CD8-positive, alpha-beta memory T cell (primary cell): ENCODE measurements at places on chromosomes 13 and 19.
A peak's percentile ranks its signal among the peaks of the same experiment; 100 is the strongest.

- no peak for DNase-seq
These were observed 532.9 kb downstream of the SLITRK6 start for GRCh38 chr13:85266331-85266730.

- no peak for DNase-seq
These were observed 61.5 kb upstream of the TDRD3 start for GRCh38 chr13:60335531-60335930.

DNA sequence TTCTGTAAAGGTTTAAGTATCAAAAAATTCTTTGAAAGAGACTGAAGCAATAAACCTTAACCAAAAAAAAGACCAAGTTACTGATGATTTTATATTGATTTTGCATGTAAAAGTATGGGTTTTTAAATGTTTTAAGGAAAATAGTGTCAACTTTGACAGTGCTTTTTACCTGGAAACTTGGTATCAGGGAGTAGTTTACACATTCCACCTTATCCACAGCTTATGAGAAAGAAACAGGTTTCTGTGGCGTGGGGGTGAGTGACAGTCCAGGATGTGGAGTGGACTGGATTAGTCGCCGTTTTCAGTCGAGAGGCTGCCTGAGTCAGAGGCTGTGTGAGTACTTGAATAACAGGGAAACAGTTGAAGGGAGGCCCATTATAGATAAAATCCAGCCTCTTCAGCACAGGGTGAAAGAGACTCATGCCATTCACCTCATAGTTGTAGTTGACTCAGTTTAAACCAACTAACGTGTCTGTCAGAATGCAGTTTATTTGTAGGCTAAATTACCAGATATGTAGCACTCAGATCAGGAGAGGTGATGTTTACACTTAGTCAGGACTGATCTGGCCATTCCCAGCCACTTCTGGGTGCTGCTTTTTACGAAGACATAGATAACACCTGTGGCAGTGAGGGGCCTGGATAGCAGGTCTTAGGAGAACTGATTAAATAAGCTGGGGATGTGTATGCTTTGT lies 595 bp upstream of the GPR183 start:
- DNase-seq = peak; percentile 33

GRCh38 chr19:38134540-38135149 lies 89.4 kb downstream of the DPF1 start:
- no peak for DNase-seq

- no peak for DNase-seq
These were observed 3.0 kb downstream of the PTOV1 start for GRCh38 chr19:49853852-49854377.

GRCh38 chr13:74046431-74046830 lies 87.8 kb downstream of the KLF12 start:
- DNase-seq = no peak

DNA sequence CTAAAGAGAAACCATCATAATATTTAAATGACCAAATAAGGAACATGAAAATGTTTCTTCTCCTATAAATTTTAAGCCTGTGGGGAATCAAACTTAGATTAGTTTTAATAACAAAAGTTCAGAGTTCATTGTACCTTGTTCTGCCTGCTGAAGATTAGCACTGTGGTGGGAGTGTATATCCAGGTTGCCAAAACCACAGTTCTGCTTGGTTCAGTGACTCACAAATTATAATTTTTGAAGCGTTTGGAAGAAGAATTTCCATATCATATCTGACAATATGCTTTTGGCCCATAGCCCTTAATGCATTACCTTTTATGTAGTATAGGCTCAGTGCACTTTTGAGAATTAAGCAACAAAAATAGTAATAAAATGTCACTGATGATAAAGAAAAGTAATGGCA lies 545.2 kb downstream of the GPC6 start:
- no peak for DNase-seq

- peak; percentile 62 for DNase-seq
These were observed 7.3 kb downstream of the SGTA start for GRCh38 chr19:2775556-2776430.

GRCh38 chr13:28697441-28697840 lies 21.3 kb downstream of the SLC46A3 start:
- DNase-seq = no peak

DNA sequence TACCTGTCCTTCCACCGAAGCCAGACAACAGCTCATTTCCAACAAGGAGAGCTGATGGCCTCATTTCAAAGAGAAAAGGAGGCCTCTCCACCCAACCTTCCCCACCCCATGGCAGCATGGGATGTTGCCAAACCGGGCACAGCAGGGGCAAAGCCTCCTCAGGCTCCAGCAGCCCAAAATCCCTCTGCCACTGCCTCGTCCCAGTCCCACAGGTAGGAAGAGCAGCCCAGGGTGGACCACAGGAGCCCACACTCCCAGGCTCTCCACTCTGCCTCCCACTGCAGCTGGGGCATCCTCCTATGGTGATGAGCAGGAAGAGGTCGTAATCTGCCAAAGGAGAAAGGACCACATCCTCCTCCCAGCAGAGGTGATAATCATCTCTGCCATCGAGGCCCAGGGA lies 50.9 kb downstream of the PEPD start:
- no peak for DNase-seq

GRCh38 chr13:113373811-113374485 lies 10.0 kb upstream of the GRTP1 start:
- no peak for DNase-seq

GRCh38 chr13:72864142-72865011 lies 82.4 kb downstream of the PIBF1 start:
- no peak for DNase-seq

- DNase-seq = no peak
These were observed 73.5 kb downstream of the PDS5B start for GRCh38 chr13:32659736-32660135.

DNA sequence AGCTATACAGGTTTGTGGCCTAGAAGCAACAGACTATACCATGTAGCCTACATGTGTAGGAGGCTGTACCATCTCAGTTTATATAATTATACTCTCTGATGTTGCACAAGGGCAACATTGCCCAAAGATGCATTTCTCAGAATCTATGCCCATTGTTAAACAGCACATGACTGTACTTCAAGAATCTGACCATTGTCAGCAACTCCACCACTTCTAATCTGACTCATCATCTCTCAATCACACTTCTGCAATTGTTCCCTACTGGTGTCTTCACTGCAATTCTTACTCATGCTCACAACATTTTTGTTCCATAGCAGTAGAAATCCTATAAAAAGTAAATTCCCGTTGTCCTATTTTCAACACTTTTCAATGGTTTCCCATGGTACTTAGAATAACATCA lies 63.9 kb upstream of the ATXN8OS start:
- DNase-seq = no peak

GRCh38 chr13:33087091-33087490 lies 70.9 kb downstream of the KL start:
- DNase-seq = no peak

GRCh38 chr19:33670398-33670797 lies 48.6 kb downstream of the CHST8 start:
- no peak for DNase-seq

- no peak for DNase-seq
These were observed 20.3 kb downstream of the ACTN4 start for GRCh38 chr19:38667661-38668171.

- DNase-seq = no peak
These were observed 466.4 kb upstream of the ARGLU1 start for GRCh38 chr13:107034236-107034872.

DNA sequence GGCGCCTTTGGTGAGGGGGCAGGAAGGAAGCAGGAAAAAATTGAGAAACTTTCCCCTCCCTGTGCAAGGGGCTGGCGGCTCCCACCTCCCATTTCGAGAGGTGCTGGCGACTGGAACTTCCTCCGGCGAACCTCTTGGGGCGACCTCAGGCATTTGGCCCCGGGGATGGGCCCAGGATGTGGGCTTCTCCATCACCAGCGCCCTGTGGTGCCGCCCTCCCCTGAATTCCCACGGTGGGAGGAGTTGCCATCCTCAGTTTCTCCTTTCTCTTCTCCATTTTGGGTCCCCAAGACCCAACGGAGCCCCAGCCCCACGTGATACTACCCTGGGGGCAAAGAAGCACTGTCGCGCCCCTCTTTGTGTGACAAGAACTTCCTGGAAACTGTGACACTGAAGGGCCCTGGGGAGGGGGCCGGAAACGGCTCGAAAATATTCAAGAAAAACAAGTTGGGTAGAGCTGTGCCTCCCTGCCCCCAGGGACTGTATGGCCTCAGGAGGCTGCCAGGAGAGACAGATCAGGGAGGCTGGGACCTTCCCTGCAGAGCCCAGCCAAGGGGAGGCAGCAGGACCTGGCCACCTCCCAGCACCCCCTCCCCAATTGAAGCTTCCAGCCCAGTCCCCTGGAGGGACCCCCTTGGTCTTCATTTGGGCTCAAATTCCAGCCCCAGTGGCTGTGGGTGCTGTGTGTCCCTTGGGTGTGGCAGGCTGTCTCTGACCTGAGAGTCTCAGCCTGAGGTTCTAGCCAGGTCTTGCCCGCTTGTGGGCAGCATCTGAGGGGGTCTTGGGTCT lies 16.2 kb upstream of the AP1M2 start:
- DNase-seq = peak; percentile 66

GRCh38 chr13:22773465-22773864 lies 407.3 kb upstream of the SGCG start:
- no peak for DNase-seq

- DNase-seq = no peak
These were observed 74.2 kb downstream of the CDK8 start for GRCh38 chr13:26327940-26328725.

- no peak for DNase-seq
These were observed 3.9 kb upstream of the GSK3A start for GRCh38 chr19:42246143-42246921.

DNA sequence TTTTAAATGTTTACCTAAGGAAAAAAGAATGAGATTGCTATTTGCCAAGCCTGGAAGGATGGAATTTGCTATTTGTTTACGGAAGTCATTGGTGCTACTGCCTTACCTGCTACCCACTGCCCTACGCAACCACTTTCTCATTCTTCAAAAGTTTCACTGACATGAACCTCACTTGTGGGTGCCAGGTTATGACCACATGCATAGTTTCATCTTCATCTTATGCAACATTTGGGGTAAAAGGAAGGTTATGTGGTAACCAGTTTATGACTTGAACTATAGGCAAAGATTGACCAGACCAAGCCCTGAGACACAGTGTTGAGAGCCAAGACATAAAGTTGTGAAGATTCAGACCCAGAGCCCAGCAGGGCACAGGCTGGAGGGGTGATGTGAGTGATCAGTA lies 142.5 kb downstream of the LACC1 start:
- no peak for DNase-seq

DNA sequence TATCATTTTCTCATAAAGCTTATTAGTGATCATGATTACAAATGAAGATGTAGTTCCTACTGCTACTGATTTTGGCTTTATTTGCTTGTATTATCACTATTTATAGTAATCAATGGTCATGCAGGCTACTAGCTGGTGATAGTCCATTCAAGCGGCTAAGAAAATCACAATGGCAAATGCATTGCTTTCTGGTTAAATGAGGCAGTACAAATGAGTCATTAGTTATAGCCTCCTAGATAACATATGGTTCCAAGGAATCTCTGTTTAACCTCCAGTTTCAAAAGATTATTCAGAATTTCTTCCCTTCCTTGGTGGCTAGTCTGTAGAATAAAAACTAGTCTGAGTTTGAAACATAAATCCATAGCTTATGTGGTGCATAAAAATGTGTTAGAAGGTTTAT lies 141.3 kb upstream of the HTR2A start:
- no peak for DNase-seq

DNA sequence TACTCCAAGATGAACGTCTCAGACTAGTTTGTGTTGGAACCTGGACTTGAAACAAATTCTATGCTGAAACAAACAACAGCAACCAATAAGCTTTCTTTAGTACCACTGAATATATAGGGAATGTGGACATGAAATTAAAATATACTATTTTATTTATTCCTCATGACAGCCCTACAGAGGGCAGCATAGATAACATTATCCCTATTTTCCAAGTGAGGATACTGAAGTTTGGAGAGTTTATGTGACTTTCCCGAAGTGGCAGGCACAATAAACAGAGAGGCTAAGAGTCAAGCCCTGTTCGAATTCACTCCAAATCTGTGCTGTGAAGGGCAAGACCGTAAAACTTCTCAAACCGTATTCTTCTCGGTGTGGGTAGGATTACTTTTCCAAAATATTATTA lies 509.9 kb upstream of the GPC6 start:
- DNase-seq = no peak

DNA sequence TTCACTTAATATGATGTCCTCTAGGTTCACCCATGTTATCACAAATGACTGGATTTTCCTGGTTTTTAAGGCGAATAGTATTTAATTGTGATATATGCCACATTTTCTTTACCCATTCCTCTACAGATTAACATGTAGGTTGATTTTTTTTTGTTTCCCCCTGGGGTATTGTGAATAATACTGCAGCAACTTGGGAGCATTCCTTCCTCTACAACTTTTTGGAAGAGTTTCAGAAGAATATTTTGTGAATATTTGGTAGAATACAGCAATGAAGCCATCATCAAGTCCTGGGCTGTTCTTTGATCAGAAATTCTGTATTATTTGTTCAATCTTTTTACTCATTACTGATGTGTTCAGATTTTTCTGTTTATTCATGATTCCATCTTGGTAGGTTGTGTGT lies 5.6 kb upstream of the ZNF331 start:
- no peak for DNase-seq

DNA sequence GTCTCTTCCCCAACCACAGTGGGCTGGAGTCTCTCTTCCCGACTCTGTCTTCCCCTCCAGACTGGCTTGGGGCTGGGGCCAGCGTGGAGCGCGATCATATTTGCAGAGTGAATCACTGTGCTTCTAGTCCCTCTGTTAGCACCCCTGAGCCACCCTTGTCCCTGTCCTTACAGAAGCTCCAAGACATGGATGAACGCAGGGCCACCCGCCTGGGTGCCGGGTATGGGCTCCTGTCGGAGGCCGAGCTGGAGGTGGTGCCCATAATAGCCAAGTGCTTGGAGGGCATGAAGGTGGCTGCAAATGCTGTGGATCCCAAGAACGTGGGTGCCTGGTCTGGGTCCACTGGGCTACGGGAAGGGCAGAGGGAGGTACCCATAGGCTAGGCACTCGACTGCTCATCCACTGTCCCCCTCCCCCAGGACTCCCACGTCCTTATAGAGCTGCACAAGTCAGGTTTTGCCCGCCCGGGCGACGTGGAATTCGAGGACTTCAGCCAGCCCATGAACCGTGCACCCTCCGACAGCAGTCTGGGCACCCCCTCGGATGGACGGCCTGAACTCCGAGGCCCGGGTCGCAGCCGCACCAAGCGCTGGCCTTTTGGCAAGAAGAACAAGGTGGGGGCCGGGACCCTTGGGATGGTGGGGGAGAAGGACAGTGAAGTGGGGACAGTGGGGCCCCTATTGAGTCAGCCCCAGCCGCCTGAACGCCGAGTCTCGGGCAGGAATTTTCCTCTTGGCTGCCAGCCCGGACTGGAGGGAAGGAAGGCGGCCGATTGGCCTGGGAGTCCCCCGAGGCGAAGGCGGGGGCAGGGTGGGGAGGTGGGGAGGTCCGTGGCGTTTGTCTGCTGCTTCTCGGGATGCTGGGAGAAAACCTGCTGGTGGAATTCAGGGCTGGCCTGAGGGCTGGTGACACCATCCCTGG lies 5.2 kb downstream of the TRIP10 start:
- DNase-seq = no peak

- DNase-seq = no peak
These were observed 1556.2 kb downstream of the SLITRK5 start for GRCh38 chr13:89227356-89227755.

GRCh38 chr13:114065926-114066774 lies 66.3 kb downstream of the RASA3 start:
- DNase-seq = no peak

GRCh38 chr13:37656247-37656940 lies 57.8 kb upstream of the POSTN start:
- DNase-seq = no peak
